ENCODE measurements at places on chromosomes 13 and 19.

- DNase-seq, result no peak
These were observed 203.8 kb downstream of the GPC6 start for GRCh38 chr13:93430381-93430780.

- no peak for DNase-seq
These were observed 253.9 kb upstream of the GPC6 start for GRCh38 chr13:92972751-92973150.

- DNase-seq, result no peak
These were observed 35.0 kb upstream of the VWA8 start for GRCh38 chr13:41995946-41996345.

- no peak for DNase-seq
These were observed 683.4 kb downstream of the PCDH9 start for GRCh38 chr13:66546534-66547379.

DNA sequence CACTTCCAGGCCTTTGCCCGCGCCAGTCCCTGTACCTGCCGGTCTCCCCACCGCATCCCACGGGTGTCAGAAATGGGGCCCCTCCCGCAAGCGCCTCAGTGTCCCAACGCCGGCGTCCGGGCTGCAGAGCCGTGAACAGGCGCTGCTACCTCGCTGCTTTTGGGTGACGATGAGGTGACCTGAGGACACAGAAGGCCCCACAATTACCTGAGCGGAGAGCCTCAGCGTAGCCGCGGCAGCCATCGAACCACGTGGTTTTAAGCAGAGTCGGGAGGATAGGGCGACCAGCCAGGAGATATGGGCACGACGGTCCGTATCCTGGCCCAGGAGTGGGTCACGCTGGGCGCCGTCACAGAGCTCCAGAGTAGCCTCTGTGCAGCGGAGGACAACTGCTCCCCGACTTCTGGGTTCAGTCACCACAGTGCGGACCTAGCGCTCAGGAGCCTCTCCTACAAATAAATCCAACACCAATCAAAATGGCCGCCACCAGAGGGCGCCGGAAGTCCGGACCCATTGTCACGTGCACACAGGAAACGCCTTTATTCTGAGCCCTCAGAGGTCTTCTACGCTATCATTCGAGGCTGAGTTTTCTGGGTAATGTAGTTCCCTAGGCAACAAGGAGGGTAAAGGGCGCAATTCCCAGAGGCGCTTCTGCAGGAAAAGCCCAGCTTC is at the start of gene ZNF814:
TSS of gene ZNF814 (minus strand) at position 478 of the 672 bp plus-strand sequence. CDS start at position 243, 235 bp downstream.
- peak; percentile 70 for DNase-seq

GRCh38 chr13:36857253-36857652 is 38.2 kb downstream of the RFXAP start:
- no peak for DNase-seq

DNA sequence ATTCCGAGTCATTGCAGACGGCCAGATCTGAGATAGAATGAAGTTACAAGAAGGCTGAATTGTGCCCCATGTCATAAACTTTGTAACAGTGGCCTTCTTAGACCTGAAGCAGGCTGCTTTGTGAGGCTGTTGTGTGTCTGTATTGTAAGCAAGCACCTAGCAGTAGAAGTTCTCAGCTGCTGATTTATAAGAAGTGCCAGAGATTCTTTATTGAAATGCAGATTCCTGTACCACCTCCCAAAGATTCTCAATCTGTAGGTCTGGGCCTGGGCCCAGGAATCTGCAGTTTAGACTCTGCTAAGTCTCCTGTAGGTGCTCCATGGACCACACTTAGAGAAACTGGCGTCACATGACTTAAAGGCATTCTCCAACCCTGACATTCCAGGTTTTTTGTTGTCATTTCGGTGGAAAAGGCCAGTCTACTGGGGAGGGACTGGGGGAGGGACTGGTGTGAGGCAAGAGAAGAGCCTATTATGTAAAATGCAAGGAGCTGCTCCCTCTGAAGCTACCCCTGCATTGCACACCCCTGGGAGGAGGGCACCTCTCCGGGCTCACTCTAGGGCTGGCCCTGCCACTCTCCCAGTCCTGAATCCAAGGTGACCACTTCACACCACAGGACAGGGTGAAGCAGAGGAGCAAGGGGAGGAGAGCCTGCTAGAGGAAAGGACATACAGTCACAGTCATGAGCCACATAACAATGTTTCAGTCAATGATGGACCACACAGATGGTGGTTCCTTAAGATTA is 769 bp upstream of the TMEM272 start:
- no peak for DNase-seq

DNA sequence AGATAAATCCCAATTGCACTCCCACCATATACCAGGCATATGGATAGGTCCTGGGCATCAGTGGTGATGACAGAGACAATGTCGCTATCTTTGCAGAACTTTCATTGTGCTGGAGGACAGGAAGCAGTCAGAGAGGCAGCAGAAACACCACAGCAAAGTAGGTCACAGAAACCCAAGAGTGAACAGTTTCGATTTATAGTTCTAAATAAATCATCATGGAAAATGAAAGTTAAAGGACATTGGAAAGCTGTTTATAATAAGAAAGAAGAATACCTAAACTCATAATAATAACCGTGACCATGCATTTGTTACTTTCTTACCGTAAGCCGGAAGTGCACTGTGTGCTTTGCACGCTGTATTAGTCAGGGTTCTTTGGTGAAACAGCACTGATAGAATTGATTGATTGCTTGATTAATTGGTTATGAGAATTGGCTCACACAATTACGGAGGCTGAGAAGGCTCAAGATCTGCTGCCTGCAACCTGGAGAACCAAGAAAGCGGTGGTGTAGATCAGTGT is 38.9 kb downstream of the ALOX5AP start:
- DNase-seq, result no peak

DNA sequence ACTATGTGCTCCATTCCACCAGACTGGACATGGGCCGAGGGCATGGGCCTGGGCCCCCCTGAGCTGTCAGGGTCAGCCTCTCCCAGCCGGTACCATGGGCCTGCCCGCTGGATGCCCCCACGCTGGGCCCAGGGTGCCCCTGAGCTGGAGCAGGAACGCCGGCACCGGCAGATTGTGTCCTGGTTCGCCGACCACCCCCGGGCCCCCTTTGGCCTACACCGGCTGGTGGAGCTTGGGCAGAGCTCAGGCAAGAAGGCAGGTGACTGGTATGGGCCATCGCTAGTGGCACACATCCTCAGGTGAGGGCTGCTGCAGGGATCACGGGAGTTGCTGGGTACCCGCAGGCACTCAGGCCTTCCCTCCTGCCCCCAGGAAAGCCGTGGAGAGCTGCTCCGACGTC is 3.1 kb downstream of the ATG4D start:
- DNase-seq, result no peak

GRCh38 chr13:39039041-39039440 is 785 bp downstream of the NHLRC3 start:
- DNase-seq, result no peak

GRCh38 chr13:41458187-41458760 is 924 bp downstream of the RGCC start:
- DNase-seq, result peak; percentile 41

GRCh38 chr13:33026489-33027152 is 10.4 kb downstream of the KL start:
- no peak for DNase-seq

GRCh38 chr13:32748305-32748704 is 162.1 kb downstream of the PDS5B start:
- no peak for DNase-seq

DNA sequence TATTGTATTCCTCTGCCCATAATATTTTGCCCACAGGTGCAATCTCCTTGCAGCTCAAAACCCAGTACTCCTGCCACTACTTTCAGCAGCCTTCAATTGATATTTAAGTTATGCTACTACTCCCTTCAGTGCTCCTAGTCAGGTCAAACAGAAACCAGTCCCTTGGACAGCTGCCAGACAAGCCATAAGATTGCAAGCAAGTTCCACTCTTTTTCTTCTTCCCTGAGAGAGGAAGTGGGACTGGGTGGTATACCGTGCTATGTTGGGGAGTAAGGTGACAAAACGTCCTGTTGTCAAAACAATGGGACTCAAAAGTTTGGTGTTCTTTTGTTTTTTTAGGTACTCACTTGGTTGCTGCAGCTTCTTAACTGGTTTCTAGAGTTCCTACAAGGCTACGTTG is 63.1 kb upstream of the FRY start:
- no peak for DNase-seq

- DNase-seq, result no peak
These were observed 29.1 kb downstream of the ZNF787 start for GRCh38 chr19:56091751-56092546.

- DNase-seq, result no peak
These were observed 1252.8 kb downstream of the EFNB2 start for GRCh38 chr13:105282406-105283285.

DNA sequence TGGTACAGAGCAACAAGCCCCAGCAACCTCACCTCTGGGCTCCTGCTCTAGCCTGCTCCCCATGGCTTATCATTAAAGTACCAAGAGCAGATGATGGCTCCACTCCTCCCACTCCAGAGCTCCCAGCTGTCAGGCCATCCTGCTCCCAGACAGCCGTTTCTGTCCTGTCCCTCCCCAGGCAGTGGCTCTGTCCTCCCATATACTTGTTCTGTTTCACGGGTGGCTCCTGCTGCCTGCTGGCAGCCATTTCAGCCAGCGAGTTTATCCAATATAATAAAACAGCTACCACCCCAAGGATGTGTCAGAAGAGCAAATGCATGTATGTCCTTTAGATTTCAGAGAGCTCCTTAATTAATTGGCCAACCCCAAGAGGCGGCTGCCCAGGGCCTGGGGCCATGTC is 79.4 kb upstream of the VSTM2B start:
- DNase-seq, result no peak

GRCh38 chr19:46999878-47000277 is 19.8 kb upstream of the NPAS1 start:
- no peak for DNase-seq

DNA sequence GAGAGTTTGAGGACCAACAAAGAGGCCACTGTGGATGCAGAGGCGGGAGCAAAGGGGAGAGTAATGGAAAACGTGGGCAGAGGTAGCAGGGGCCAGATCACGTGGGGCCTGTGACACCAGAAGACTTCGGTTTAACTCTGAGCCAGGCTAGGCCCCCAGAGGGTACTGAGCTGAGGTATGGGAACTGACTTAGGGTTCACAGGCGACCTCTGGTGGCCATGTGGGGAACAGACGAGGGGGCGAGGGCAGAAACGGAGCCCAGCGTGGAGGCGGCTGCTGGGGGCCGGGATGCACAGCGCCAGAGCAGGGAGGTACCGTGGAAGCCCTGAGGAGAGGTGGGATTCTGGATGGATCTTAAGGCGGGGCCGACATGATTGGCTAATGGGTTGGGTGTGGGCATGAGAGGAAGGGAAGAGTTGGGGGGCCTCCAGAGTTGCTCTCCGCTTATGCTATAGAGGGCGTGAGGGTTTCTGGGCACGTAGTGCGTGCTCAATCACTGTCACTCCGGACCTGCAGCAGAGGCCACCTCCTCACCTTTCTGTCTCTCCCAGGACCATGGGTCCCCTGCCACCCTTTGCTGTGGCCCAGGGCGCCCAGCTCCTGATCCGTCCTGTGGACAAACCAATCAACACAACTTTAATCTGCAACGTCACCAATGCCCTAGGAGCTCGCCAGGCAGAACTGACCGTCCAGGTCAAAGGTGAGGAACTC is 13.7 kb downstream of the PVR start:
- DNase-seq, result peak; percentile 51

DNA sequence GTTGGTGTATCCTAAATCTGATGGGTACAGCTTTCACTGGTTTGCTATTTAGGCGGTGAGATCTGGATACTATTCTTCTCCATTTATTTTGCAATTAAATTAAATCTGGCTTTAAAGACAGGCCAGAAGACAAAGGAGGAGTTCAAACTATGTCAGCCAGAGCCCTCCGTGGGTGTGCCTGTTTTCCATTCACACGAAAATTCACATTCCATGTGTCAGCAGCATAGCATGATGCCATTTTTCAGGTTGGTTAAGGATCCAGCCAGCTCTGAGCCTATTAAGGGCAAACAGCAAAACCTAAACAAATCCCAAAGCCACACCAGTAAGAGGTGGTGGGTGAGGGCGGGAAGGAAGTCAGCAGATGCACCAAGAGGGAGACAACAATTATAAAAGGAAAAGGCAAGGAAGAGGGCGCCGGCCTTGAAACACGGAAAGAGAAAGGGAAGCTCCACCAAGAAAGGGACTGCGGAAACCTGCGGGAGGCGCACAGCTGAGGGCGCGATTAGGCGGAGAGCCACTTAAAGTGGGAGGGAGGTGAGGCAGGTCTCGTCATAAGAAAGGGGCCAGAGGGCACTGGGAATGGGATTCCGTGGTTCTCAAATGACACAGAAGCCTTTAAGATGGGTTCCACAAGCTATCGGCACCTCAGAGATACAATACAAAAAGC is 43.0 kb downstream of the CARS2 start:
- DNase-seq, result no peak

DNA sequence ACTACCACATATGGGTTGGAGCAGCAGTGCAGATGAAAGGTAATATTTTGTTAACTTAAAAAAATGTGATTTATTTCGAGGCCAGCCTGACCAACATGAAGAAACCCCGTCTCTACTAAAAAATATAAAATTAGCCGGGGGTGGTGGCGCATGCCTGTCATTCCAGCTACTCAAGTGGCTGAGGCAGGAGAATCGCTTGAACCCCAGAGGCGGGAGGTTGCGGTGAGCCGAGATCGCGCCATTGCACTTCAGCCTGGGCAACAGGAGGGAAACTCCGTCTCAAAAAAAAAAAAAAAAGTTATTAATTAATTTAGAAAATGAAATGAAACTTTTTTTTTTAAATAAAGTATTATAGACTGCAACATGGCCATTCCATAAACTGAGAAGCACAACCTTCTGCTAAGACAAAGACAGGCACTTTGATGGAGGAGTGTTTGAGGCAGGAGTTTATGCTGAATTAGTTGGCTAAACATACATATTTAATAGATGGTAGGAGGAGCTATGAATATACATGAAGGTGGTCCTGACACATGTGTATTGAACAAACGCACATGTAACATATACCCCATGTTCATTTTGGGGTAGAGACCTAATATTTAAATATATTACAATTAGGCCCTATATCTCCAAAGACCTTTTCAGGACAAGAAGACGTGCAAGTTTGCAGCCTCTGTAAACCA is 1485.3 kb upstream of the MIR17HG start:
- DNase-seq, result no peak

DNA sequence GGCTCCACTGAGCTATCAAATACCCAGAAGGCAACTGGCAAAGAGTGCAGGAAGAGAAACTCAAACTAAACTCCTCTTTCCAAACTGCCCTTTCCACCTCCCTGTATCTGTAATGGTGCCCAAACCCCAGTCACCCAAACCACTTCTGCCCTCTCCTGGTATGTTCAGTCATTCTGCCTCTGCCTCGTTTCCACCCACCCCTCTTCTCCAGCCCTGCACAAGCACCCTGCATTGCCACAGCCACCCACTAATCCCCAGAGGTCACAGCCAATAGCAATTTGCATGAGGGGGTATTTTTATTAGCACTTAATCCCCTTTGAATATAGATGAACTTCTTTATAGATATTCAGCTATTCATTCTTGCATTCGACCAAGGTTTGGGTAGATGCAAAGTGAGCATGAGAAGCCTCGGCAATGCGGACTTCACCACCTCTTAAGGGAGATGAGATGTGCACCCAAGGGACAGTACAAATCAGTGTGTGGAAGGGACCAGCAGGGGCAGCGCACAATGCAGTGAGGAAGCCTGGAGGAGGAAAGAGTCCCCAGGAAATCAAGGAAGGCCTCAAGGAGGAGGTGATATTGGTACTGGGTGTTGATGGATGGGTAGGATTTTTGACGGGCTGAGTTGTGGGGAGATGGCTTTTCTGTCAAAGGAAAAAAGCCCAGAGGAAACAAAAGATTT is 12.4 kb downstream of the TMEM272 start:
- DNase-seq, result no peak

- no peak for DNase-seq
These were observed 6.0 kb upstream of the NEK3 start for GRCh38 chr13:52165411-52165810.
